ENCODE measurements at places on chromosomes 16 and 17. TPM values are rescaled to one million over a fixed set of nuclear protein-coding genes. Genes with fewer than 3 reads are reported as not detected.

- DNase-seq: peak; percentile 65
Measured at GRCh38 chr17:42675348-42675964, 1.3 kb downstream of the PLEKHH3 start.

DNA sequence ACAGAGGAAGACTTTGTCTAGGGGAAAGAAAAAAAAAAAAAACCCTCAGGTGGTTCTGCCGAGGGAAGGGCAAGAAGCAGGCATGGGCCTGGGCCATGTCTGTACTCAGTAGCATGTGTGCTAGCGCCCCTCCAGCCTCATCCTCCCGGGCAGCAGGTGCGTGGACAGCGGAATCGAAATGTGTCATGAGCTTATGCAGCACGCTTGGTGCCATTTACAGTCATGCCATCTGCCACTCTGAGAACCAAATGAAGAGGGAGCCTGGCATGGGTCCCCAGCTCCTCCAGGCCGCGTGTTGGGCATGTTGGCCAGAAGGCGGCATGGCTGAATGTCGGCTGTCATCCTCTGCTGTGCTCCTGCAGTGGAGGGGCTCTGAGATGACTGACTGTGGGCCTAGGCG, 31.4 kb downstream of the CRAMP1 start:
- no peak for DNase-seq

The HYDIN gene
- total RNA-seq: 1.8 TPM

GRCh38 chr16:48217708-48218107, 26.4 kb upstream of the LONP2 start:
- DNase-seq: no peak

The SHCBP1 gene
- 14.8 TPM for total RNA-seq

- DNase-seq: no peak
Measured at GRCh38 chr17:57723427-57724025, 21.6 kb downstream of the CCDC182 start.

The KRTAP2-3 gene
- total RNA-seq: not detected

- no peak for DNase-seq
Measured at GRCh38 chr16:67147437-67148140, 3.2 kb downstream of the B3GNT9 start.

The HSPB9 gene
- total RNA-seq: 0.33 TPM

GRCh38 chr16:88681709-88682451, 4.4 kb downstream of the SNAI3 start:
- no peak for DNase-seq

The EMC6 gene
- total RNA-seq: 86.5 TPM

The SPN gene
- 1.8 TPM for total RNA-seq

The ALDH3A1 gene
- 0.46 TPM for total RNA-seq

GRCh38 chr17:79176792-79177601, 102.4 kb downstream of the ENGASE start:
- no peak for DNase-seq

The HEATR9 gene
- total RNA-seq: not detected

GRCh38 chr17:82331345-82331939, 2.1 kb downstream of the SECTM1 start:
- DNase-seq: no peak

The SERPINF2 gene
- total RNA-seq: 1.6 TPM

The VPS35L gene
- 55.1 TPM for total RNA-seq

DNA sequence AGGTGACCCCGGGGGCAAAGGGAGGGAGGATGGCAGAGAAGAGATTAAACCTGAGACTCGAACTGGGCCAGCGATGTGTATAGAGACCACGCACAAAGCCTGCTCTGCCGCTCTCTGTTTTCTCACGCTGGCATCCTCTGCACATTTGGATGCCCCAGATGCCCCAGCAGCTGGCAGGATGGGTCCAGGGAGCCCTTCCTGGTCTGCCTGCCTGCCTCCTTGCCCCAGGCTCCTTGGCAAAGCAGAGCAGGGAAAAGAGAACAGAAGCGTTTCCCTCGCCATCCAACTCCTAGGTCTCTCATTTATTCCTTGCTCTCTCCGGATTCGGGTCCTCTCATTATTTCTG, 5.2 kb upstream of the PIPOX start:
- DNase-seq: no peak

GRCh38 chr17:3440451-3440850, 6.8 kb upstream of the OR1E2 start:
- no peak for DNase-seq

The OR1A2 gene
- not detected for total RNA-seq

DNA sequence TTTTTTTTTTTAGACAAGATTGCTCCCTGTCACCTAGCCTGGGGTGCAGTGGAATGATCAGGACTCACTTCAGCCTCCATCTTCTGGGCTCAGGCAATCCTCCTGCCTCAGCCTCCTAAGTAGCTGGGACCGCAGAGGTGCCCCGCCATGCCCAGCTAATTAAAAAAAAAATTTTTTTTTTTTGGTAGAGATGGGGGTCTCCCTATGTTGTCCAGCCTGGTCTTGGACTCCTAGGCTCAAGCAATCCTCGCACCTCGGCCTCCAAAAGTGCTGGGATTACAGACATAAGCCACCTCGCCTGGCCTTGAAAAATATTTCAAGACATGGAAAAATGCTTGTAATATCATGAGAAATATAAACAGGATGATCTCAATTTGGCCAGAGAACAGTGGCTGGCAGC, 42.9 kb downstream of the HAPSTR1 start:
- DNase-seq: no peak

GRCh38 chr17:13518261-13519000, 83.3 kb downstream of the HS3ST3A1 start:
- no peak for DNase-seq

DNA sequence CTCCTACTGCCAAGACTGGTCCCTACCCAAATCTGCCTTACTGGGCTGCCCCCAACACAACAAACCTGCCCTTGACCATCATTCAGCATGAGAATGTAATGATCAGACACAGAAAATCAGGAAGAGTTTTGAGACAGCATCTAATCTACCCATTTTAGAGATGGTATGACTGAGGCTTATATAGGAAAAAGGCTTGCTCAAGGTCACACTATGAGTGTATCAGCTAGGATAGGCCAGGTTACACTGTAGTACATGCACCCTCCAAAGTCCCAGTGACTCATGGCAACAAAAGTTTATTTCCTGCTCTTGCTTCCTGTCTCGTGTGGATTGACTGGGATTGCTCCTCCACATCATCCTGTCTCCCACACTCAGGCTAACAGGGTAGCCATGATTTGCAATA, 27.9 kb downstream of the NLRC5 start:
- no peak for DNase-seq

- no peak for DNase-seq
Measured at GRCh38 chr16:22621586-22622155, 111.0 kb downstream of the NPIPB5 start.

DNA sequence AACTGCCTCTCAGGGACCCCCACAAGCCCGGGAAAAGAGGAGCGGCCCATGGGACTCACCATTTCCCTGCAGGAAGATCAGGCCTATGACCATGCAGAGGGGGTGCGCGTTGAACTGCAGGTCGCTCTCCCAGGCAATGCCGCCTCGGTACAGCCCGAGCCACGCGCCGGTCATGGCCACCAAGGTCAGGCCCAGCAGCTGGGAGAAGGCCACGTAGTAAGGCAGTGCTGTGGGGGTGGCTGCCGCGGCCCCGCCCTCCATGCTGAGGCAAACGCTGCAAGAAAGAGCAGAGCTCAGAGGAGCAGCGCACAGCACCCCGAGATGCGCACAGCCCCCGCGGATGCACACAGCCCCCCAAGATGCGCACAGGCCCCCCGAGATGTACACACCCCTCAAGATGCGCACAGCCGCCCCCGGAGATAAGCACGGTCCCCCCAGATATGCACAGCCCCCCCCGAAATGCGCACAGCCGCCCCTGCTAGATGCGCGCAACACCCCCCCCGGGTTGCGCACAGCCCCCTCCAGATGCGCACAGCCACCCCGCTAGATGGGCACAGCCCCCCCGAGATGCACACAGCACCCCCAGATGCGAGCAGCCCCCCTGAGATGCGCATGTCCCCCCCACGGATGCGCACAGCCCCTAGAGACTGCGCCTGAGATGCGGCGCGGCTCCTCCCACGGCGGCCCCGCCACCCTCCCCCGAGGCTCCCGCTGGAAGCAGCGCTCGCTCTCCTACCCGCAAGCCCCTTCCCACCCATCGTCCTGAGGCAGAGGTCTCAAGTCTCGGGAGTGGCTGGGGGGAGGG, 8.6 kb downstream of the CYB561 start:
- no peak for DNase-seq

- DNase-seq: no peak
Measured at GRCh38 chr16:77925531-77925930, 96.8 kb upstream of the CLEC3A start.

DNA sequence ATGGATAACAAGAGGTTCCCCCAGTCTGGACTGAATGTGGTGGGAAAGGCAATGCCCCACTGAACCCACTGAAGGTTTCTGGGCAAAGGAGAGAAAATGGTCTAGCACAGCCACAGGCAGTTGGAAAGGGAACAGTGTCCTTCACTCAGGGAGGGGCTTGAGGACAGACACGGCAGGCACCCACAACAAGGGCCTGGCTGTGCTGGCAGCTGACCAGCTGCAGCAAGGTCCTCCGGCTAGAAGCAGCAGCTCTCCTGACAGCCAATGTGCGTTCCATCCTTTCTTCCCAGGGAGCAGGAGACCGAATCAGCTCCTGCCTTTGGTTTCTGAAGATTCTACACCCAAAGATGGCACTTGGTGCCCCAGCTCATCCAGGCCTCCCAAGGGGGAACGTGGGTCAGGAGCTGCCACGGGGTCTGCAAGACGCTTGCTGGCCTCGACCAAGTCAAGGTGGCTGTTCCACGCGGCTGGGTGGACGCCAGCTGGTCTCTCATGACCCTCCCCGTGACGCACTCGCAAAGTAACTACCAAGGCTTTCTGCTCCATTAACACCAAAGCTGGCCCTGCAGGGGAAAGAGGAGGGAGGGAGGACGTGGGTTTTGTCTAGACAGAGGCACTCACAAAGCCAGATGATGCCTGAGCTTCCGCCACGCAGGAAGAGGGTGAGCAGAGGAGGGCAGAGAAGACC, 11.1 kb downstream of the ABR start:
- DNase-seq: no peak

DNA sequence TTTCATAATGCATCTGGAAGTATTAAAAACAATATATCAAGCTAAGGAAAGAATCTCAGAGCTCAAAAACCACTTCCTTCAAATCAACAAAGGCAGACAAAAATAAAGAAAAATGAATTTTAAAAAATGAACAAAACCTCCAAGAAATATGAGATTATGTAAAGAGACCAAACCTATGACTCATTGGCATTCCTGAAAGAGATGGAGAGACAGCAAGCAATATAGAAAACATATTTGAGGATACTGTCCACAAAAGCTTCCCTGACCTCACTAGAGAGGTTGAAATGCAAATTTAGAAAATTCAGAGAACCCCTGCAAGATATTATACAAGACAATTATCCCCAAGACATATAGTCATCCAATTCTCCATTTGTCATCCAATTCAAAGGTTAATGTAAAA, 311.3 kb upstream of the SOX9 start:
- DNase-seq: no peak

The SDK2 gene
- 3.9 TPM for total RNA-seq

The SCARF1 gene
- 1.6 TPM for total RNA-seq

- no peak for DNase-seq
Measured at GRCh38 chr16:23088018-23088417, 61.2 kb downstream of the USP31 start.

GRCh38 chr17:73749337-73749823, 105.1 kb upstream of the SDK2 start:
- no peak for DNase-seq

DNA sequence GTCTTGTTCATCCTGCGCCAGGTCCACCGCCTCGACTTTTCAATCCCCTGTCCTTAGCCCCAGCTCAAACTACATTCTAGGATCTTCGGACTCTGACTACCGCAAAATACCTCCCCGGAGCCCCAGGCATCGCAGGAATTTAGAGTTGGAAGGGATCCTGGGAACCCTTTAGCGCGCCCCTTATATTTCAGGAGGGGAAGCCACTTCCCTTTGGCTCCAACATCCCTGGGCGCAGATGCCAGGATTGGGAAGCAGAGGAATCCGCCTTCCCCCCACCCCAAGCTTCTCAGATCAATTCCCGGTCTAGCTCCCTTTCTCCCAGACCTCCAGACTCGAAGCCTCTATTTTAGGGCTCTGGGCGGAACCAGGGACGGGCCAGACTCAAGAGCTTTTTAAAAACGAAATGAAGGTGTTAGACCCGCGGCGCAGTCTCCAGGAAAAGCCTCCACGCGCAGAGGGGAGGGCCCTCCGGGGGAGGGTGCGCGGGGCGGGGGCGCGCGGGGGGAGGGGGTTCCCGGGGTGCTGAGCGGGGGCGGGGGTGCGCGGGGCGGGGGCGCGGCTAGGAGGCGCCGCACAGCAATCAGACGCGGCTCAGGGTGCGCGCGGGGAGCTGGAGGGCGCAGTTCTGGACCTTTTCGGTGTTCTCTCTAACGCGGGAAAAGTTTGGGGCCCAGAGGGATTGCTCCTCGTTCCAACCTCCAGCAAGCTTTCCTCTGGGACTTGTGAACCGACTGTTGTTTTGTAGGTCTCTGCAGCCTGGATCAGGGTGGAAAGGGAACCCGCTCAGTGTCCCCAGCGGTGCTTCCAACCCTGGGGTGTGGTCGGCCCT, 1.6 kb downstream of the AHSP start:
- peak; percentile 58 for DNase-seq

DNA sequence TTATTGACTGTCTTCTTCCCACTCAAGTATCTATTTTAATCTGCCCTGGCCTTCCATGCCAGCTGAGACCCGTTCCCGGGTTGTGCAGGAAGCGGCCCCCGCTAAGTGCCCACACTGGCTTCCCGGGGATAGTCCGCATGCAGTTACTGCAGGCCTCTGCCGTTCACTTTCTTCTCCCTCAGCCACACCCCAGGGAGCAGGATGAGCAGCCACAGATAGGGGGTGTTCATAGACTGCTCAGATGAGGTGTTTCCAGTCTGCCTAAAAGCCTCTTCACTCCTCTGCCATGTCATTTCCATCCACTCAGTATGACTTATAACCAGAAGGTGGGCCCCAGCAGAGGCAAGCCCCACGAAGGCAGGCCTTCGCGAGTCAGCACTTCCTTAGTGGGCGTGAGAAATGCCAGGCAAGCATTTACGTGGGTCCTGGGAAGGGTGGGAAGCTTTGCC, 7.7 kb downstream of the MED9 start:
- DNase-seq: no peak

DNA sequence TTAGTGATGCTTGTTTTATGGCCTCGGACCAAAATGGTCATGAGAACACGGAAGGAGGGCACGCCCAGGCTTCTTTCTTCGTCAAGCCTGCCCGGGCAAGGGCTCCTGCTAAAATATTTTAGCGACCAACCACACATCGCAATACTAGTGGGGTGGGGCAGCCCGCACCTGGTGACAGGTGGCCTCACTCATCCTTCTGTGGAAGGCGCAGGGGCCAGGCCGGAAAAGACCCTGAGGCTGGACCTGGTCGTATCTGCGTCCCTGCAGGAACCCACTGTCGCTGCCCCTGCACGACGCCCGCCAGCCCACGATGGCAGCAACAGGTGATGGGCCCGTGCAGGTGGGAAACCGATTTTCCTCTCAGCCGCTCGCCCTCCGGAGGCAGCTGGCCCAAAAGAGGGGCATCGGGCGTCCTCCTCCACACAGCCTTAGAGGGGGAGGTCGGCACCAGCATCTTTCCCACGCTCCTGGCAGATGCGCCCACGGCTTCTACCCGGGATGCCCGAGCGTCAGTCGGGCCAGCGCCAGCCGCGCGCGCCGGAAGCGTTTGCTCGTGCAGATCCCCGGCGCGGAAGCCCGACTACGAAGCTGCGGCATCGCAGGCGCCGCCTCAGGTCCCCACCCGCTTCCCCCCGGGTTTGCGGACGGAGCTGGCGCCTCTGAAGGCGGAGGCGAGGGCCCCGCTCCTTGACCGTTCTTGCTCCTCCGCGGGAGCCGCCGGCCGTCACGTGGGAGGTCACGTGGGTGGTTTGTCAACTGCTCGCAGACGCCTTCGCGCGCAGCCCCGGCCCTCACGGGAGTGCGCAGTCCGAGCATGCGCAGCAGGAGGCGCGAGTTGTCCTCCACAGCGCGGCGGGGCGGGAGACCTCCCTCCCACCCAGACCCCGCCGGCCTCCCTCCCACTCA, 22.8 kb upstream of the FOXK2 start:
- peak; percentile 54 for DNase-seq
